ENCODE measurements at places on chromosomes 4 and X.

DNA sequence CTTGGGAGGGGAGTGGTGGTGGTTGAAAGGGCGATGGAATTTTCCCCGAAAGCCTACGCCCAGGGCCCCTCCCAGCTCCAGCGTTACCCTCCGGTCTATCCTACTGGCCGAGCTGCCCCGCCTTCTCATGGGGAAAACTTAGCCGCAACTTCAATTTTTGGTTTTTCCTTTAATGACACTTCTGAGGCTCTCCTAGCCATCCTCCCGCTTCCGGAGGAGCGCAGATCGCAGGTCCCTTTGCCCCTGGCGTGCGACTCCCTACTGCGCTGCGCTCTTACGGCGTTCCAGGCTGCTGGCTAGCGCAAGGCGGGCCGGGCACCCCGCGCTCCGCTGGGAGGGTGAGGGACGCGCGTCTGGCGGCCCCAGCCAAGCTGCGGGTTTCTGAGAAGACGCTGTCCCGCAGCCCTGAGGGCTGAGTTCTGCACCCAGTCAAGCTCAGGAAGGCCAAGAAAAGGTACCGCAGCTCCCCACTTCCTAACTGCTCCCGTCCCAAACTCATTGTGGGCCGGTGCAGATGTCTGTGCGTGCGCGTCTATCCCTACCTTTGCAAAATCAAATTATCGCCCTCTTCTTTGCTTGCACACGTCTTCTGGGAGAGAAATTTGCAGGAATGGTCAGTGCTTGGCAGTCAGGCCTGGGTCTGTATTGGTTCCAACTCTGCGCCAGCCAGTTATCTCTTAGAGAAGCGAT lies 533 bp downstream of the IL15 start:
- no peak for DNase-seq

GRCh38 chr4:1802151-1802715 lies 9.1 kb downstream of the FGFR3 start:
- DNase-seq: no peak

DNA sequence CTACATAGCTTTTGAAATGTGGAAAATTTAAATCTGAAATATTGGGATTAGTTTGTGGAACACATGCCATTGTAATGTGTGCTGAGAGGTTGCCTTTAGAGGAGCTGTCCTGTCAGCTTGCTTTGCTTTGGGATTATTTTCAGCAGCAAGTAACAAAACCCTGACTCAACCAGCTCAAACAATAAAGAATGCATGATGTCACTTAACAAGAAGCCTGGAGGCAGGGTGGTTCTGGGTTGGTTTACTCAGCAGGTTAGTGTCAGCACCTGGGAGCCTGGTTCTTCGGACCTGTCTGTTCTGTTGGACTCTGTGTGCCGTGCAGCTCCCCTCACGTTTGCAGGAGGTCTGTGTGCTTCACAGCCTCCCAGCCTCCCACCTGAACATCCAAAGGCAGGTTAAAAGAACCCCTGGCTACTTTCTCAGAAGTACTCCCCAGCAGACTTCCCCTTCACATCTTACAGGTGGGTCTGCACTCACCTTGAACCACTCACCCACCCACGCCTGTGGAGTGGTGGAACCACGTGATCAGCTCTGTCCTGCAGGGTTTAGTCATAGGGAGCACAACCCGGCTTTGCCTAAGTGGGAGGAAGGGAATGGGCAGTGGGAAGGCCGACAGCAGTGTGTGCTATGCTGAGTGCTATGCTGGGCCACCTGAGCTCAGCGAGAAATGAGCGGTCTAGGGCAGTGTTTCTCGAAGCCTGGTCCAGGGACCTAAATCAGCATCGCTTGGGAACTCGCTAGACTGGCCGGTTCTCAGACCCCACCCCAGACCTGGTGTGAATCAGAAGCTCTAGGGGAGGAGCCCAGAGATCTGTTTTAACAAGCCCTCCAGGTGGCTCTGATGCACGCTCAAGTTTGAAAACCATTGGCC lies 20.4 kb downstream of the TMEM131L start:
- DNase-seq: no peak

GRCh38 chr4:166335256-166335938 lies 462.4 kb downstream of the TLL1 start:
- no peak for DNase-seq

- no peak for DNase-seq
Measured at GRCh38 chrX:24799565-24799964, 105.8 kb downstream of the POLA1 start.

DNA sequence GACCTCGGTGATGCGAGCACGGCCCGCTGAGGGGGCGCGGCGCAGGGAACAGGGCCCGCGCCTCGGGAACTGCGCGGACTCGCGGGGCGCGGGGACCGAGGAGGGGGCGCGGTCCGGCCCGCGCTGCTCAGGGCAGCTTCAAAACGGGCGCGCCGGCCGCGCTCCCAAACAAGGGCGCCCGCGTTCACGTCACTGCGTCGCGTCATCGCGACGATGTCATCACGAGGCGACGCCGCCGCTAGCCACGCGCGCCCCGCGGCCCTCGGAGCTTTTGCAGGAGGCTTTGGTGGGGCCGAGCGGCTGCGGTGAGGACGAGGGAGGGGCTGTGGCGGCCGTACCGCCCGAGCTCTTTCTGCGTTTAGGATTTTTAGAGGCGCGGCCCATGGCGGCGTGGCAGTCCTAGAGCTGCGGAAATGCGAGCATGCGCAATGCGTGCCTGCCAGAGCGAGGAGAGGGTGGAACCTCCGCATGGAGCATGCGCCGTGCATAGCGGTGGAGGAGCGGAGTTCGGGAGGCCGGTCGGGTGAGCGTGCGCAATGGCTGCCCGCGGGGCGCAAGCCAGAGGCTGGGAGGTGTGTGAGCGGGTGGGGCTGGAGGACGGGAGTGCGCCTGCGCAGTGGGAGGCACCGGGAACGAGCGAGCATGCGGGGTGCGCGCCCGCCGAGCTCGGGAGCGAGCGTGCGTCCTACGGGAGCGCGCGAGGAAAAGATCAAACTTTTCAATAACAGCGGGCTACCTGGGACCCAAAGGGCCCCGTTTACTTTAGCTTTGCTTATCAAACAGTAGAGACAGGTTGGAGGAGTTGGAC lies at the start of gene PPP2R3B:
PPP2R3B (minus strand) TSS at position 140 of the 808 bp plus-strand sequence. CDS start 216 bp downstream, outside the sequence.
- DNase-seq: no peak

DNA sequence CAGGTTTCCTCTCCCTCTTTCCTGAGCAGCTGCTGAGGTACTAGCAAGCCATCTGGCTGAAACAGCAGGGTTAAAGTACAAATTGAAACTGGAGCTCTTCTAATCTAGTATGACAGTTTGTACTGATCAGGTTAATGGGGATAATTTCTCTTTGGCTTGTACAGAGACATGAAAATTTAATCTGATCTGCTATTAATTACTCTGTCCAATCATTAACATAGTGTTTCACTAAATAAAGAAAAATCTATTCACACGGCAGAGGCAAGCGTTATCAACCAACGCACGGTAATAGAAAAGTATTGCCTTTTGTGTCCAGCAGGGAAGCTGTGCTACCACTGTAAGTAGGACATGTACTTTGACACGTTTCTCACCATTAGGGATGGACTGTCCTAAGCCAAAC lies 71.1 kb downstream of the IGSF1 start:
- DNase-seq: no peak

DNA sequence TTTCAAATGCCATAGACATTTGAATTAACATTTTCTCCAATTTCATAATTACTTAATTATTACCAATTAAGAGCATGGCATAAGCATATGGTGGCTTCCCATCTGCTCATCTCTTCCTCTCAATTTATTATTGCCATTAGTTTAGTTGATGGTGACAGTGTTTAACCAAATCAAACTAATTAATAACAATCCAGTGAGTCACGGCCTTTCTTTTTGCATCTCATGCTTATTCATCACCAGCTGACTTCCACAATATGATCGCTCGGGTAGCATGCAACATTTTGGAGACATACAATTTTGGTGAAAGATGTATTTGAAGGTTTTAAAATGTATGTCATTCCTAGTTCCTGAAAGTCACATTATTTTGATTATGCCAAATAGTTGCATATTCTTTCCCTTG lies 172.8 kb upstream of the TACR3 start:
- no peak for DNase-seq

GRCh38 chr4:1416948-1417260 lies 10.7 kb upstream of the NKX1-1 start:
- no peak for DNase-seq

GRCh38 chr4:102823897-102824296 lies 3.5 kb downstream of the UBE2D3 start:
- no peak for DNase-seq

DNA sequence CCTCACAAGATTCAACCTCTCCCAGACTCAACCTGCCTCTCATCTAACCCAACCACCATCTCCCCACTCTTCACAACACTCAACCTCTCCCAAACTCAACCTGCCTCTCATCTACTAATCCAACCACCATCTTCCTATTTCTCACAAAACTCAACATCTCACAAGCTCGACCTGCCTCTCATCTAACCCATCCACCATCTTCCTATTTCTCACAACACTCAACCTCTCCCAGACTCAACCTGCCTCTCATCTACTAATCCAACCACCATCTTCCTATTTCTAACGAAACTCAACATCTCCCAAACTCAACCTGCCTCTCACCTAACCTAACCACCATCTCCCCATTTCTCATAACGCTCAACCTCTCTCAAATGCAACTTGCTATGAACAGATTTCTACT lies 29.8 kb downstream of the FAT1 start:
- no peak for DNase-seq

DNA sequence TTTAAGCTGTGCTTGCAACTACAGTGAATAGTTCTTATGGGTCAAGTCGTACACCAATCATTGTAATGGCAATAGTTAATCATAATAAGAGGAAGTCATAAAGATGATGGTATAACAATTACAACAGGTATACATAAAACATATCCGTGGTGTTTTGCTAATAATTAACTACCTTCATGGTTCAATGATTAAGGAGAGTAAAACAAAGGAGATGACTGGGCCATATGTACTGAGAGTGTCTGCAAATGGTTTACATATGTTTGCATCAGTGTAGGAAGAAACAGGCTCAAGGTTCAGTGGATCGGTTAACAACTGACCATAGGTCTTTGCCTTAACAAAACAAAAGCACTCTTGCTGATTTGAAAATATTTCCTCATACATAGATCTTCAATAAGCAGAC lies 253.0 kb downstream of the COX7B2 start:
- no peak for DNase-seq
